ENCODE measurements at places on chromosomes 16 and 17.

DNA sequence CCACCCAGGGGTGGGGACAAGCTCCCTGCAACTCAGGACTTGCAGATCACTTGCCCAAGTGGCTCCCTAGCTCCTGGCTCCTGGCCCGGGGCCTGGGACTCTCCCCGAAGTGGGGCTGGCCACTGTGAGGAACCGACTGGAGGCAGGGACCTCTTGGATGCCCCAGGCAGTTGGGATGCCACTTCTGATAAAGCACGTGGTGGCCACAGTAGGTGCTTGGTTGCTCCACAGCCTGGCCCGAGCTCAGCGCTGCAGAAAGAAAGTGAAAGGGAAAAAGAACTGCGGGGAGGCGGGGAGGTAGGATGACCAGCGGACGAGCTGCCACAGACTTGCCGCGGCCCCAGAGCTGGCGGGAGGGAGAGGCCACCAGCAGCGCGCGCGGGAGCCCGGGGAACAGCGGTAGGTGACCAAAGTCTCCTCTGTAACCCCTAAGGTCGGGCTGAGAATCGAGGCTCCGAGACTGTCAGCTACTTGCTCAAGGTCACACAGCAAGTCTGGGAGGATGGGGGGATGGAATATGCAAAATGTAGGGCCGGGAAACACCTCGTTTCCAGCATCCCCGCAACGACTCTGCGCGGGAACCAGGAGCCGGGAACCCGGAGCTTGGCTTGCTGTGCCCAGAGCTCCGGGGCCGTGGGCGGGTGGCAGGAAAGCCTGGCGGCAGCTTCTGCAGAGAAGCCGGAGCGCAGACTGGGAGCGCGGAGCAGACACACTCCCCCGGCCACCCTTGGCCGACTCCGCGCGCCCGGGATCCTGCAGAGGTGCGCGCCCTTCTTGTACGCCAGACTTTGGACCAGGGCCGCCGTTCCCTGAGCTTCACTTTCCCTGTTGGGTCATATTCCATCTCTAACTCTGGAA lies 1.9 kb downstream of the CIITA start:
- DNase-seq: no peak

- peak; percentile 71 for DNase-seq
These were observed 57.6 kb upstream of the LHX1 start for GRCh38 chr17:36879624-36880131.

DNA sequence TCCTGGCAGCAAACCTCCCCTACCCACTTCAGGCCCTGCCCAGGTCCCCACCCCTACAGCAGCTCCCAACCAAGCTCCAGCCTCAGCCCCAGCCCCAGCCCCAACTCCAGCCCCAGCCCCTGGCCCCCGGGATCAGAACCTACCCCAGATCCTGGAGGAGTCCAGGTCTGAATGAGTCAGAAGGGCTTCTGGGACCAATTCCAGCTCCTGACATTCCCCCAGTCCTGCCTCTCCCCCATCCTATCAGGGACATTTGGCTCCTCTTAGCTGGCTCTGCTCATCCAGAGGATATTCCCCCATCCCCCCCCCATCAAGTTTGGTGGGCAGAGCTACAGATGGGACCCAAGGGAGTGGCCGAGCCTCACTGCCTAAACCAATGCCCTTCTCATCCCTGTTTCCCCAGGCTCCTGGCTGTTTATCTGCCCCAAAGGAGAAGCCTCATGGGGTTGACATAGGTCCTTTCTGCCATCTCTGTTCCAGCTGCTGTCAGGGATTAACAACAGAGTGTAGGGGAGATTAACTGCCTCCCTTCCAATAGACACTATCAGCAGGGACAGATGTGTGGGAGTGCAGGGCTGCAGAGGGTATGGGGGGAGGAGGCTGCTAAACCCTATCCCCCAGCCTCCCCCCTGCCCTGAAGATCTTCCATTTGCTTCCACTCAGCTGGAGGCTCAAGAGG lies 16.5 kb downstream of the CNTNAP1 start:
- no peak for DNase-seq

GRCh38 chr16:8721336-8722024 lies 47.1 kb downstream of the ABAT start:
- DNase-seq: peak; percentile 13

DNA sequence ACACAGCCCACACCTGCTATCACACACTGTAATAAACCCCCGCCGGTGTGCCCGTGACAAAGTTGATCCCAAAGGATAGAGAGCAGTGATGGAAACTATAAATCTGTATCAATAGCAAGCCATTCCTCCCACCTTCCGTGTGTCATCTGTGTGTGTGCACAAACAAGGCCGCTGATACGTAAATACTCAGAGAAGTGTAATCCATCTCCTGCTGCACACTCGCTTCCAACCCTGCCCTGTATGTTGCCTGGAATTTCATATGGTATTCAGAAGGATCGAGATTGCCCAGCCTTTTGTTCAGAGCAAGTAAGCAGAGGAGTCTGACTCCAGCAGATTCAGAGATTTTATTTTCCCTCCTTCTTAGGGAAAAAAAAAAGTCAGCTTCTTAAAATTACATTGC lies 581.1 kb upstream of the ZFHX3 start:
- no peak for DNase-seq

DNA sequence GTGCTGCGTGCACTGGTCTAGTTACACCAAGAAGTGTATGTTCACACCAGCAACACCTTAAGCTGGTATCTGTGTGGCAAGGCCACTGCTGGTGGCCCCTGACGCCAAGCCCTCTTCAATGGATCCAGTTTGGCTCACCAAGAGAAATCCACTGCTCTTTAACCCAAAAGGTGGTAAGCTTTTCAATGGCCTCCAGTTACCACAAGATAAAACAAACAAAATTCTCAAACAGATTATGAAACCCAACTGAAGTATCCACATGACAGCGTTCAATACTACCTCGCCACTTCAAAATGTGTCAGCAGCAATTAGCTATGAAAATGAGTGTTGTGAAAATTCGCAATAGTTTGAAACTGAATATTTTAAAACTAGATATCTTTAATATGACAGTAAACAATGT lies 96.5 kb upstream of the AKTIP start:
- DNase-seq: no peak

DNA sequence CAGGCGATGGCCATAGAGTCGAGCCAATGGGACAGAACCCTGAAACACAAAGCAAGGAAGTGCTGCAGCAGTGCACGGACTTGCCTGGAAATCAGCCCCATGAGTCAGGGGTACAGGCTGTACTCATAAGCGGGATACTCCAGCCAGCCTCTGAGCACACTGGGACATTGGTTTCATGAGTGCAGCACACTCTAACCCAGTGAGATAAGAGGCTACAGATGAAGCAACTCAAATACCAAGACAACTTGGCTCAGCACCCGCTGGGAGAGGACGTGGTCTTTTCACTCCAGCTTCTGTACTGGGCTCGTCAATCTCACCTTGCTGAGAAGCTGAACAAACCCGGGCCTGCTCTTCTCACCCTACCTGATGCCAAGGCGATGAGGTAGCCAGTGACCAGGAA lies 98.2 kb downstream of the AXIN2 start:
- DNase-seq: no peak

DNA sequence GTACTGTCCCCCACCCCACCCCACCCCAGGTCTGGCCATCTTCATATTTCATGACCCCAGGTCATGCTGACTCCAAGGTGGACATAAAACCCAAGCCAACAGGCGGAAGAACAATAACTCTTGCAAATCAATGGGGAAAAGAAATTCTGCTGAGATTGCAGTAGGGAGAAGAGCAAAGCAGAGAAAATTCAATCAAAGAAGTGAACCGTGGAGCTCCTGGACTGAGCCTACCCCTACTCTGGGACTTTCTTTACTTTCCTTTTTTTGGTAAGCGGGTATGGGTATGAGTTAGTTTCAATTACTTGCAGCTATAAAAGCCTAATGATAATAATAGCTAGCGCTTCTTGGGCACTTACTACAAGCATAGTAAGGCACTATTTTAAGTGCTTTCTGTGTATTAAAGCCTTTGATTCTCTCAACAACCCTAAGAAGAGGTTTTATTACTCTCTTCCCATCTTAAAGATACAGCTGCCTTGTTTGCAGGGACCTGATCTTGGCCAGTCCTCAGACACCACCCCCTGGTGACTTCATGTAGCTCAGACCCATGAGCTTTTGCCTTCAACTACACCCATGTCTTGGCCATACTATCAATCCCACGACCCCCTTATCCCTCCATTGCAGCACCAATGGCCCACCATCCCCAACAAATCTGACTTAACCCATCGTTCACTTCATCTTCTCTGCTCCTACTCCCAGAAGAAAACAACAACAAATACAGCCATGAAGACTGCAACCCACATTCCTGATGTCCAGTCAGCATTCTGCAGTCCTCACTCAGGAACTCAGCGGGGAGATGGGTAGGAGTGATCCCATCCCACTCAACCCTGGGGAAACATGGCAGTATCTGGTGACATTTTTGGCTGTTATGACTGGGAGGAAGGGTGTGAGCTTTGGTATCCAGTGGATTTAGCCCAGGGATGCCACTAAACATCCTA lies 4.4 kb downstream of the GGA2 start:
- no peak for DNase-seq

- no peak for DNase-seq
These were observed 251.3 kb downstream of the HS3ST3A1 start for GRCh38 chr17:13350466-13350865.

- DNase-seq: peak; percentile 23
These were observed 97.3 kb downstream of the SDK2 start for GRCh38 chr17:73546770-73547536.

DNA sequence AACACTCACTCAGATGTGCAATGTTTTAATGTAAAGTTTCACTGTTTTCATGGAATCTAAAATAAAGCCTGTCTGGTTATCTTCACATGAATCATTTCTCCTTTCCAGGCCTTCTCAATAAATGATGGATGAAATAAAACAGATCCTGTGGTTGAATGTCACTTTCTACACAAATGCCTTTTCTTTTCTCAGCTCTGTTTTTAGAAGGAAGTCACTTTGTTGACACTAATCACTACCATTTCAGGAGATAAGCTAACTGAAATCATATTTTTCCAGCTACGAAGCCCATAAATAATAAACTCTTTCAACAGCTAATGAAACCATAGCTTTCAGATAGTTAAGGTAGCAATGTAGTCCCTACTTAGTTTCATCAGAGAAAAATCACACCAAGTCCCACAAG lies 17.9 kb downstream of the NME2 start:
- DNase-seq: no peak

DNA sequence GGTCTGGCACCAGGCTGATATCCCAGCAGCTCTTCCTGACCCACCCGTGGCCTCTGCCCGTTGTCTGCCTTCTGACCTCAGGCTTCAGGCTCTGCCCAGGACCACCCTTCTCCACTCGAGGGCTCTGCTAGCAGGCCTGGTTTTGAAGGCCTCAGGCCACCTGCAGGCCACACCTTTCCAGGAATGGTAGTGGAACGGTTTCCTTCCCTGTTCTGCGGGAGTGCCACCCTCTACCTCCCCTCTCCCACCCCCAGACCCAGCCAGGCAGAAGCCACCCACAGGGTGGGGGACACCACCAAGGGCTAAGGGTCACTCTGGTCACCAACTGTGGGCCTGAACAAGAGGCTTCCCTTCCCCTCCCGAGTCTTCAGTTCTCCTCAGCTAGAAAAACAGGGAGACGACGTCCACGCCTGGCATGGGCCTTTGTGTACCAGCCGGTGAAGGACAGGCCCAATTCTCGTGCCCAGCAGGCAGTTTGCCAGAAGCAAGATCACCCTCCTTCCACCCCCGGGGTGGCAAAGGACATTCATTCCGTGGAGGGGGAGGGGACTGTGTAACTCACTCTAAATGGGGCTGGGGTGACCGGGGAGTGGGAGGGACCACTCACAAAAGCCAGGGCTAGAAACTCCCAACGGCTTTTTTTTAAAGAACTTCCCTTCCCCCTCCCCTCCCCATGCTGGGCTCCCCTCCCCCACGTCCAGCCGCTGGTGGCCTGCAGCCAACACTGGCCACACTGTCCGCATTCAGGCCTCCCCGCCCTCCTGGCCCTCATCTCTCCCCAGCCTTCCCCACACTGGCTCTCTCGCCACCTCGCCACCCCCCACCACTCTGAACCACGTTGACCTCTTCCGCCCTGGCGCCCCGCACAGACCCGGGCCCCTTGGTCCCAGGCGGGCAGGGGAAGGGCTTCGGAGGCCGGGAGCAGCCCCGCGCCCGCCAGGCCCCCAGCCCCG lies 7.7 kb downstream of the CBX4 start:
- DNase-seq: no peak

DNA sequence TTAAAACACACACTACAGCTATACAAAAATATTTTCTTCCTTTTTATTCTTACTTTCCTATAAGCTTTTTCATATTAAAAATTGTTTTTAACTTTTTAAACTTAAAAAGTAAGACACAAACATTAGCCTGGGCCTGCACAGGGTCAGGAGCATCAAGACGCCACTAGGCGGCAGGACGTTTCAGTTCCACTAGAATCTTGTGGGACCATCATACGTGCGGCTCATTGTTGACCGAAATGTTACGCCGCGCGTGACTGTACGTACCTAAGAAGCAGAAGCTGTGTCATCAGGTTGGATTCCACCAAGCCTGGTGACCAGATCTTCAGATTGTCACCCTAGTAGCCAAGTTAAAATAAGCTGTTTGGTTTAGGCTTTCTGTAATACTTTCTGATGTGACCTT lies 47.1 kb downstream of the USP10 start:
- DNase-seq: no peak

DNA sequence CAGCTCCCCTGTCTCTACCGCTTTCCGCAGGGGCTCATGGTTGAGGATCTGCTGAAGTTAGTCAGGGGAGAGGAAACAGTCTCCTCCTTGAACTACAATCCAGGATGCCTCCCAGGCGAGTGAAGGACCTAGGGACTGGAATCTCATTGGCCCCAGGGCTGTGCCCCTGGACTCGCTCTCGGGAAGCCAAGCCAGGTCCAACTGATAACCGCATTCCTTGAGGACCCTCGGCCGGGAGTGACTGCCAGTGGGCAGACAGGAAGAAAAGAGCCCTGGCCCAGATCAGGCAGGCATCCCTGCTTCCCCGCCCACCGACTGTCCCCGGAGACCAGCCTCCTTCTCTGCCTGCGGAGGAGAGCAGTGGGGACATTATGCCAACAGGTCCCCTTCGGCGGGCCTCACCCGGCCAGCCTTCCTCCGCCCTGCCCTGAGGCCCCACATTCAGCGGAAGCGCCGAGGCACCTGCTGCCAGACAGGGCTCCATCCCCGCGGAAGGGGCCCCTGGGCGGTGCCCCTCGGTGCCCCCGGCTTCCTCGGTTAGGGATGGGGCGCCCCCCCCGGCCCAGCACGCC lies 776 bp downstream of the LRRC75A start:
- DNase-seq: peak; percentile 55
